Activated CD4-positive, alpha-beta memory T cell treated with anti-CD3 and anti-CD28 coated beads for 36 hours (primary cell): ENCODE measurements at places on chromosomes 5 and 9.

DNA sequence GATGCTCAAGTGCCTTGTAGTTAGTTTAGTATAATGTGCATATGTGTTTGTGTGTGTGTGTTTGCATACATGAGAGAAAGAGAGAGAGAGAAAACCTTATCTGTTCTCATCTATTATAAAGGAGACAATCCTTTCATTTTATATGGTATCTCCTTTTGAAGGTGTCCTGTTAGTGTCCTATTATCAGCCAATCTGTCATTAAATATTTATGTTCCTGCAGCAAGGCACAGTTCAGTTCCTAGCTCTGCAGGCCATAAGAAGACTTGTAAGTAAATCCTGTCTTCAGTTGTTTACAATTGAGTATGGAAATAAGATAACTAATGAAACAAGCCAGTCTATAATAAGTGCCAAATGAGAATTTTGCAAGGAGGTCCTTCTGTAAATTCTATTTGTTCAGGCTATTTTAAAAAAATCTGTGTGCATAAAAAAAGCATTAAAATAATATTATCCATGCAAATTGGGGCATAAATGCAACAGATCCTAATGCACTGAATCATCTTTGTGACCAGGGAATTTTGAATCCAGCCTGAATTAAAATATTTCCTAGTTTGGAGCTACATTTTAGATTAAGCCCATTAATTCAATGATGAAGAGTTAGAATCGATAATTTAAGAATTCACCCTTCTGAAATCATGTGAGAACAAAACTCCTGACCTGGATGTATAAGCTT lies 18.1 kb downstream of the MAP1B start:
- DNase-seq, result no peak

- no peak for DNase-seq
Measured at GRCh38 chr5:181076920-181077319, 36.9 kb downstream of the BTNL9 start.

DNA sequence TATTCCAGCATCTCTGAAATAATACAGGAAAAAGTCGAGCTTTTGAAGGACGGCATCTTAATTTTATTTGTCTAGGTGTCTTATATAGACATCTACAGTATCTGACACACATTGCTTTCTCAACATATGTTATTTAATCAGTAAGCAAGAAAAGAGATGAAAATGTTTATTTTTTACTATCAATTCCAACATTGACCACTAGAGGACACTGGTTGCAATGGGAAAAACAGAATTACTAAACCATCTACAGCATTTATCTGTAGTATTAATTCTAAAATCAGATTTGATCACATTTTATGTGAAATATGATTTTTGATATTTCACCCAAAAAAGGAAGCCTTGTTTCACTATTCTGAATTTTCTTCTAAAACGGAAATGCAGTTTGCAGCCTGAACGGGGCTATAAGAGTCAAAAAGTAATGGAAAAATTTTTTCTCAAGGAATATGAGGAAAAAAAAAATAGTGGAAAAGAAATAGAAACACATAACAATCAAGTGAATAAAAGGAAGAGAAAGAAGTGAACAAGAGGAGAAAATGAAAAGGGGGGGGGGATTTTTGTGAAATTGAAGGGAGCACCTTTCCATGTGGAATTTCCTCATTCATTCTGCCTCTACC lies 98.6 kb downstream of the OSTF1 start:
- no peak for DNase-seq

DNA sequence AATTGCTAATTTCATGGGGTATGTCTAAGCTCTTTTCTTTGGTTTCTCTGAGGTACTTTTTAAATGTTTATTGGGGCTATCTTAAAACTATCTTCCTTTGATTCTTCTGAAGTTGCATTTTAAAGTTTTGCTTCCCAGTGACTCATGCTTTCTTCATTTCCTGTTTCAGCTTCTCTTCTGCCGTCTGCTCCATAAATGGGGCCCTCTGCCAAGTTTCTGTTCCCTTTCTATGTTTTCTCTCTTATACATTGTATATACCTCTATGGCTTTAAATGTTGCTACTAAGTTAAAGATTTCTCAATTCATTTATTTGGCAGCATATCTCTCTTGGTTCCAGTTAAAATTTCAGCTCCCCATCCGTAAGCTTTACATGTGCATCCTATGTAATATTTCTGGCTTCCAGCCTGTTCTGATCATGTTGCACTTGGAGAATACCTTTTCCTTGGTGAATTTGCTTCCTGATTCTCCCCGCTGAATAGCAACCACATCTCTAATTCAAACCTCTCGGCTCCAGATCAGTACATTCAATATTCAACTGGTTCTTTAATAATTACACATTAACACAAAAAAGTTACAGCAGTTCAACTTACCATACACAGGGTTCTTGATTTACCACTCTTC lies 125.3 kb downstream of the ST8SIA4 start:
- peak; percentile 34 for DNase-seq

GRCh38 chr5:150448952-150449516 lies 505 bp downstream of the RPS14 start:
- no peak for DNase-seq

DNA sequence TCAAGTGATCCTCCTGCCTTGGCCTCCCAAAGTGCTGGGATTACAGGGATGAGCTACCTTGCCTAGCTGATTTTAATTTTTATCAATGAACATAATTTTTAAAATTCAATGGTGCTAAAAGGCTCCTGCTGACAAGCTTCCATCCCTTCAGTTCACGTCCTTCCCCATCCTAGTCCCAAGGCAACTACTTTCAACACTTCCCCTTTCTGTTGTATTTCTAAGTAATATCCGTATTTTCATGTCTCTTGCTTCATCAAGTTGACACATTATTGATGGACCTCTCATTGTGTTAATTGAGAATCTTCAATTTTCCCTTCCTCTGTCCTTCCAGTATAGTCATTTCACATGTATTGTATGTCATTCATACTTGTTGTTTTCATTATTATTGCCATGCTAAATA lies 93.8 kb upstream of the RASGRF2 start:
- no peak for DNase-seq
